ENCODE measurements at places on chromosomes 11 and 22.

- DNase-seq, result no peak
Measured at GRCh38 chr11:130544266-130544665, 95.8 kb downstream of the ADAMTS15 start.

DNA sequence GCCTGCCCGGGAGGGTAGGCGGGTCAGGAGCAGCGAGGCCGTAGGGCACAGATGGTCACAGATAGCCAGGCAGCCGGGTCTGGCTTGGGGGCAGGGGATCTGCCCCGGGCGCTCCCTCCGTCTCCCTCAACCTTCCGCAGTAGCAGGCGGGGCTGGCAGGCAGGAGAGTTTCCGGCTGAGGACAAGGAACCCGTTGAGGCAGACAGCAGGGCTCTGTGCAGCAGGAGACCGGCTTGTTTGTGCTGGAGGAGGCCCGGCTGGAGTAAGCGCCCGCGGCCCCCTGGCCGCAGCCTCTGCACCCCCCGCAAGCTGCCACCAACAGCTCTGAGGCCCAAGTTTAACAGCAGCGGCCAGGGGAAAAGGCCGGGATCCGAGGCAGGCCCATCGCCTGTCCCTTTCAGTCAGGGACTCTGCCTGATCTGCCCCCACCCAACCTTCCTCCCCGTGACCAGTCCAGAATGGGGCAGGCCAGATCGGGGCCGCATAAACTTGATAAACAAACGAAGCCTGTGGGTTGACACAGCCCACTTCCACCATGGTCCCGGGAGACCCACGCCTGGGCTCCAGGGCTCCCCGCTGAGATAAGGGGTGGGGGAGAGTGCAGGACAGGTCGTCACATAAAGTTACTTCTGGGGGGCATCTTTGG lies 13.6 kb downstream of the SCARF2 start:
- DNase-seq, result no peak

DNA sequence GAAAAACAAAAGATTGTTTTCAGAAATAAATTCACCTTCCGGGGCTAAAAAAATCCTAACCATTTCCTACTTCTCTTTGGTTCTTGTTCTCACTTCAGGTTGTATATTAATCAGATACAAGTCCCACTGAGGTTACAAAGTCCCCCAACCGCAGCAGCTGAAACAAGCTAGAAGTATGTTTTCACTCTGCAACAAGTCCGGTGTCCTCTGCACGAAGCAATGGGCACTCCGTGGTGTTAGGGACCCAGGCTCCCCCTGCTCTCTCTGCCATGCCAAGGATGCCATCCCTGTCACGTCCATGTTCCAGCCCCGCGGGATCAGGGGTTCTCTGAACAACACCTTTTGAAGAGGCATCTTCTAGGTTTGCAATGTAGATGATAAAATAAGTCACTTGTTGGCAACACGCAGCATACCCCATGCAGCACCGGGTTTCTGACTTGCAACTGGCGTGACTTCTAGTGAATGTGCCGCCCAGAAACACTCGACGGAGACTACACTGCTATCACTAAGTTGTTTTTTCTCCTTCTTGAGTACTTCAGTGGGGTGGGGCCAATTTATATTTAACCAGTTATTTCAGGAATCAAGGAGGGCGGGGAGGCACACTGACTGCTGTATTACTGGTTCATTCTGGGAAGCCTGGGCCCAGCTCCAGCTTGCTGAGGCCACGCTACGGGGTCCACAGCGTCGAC lies 25.4 kb upstream of the GSTP1 start:
- DNase-seq, result no peak

DNA sequence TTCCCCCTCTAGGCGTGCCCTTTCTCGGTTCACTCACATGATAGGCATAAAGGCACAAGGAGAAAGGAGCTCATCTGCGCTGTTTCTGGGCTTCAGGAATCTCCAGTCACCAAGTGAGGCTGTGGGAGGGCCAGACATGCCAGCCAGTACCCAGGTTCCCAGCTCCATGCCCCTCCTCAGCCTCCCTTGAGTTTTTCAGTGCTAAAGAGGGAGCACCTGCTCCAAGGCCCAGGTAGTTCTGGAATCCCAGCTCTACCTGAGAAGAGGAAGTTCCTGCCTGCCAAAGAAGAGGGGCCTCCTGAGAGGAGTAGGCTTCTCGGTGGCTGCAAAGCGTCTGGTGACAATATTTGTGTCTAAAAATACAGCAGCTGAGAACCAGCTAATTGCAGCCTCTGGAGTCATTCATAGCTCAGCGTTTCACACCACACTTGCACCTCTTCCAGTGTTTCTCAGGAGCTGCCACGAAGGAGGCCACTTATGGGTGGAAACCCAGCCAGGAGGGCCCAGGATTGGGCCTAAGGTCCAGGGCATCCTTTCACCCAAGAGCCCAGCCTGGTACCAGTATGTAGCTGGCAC lies 197.4 kb downstream of the TRIM29 start:
- no peak for DNase-seq

DNA sequence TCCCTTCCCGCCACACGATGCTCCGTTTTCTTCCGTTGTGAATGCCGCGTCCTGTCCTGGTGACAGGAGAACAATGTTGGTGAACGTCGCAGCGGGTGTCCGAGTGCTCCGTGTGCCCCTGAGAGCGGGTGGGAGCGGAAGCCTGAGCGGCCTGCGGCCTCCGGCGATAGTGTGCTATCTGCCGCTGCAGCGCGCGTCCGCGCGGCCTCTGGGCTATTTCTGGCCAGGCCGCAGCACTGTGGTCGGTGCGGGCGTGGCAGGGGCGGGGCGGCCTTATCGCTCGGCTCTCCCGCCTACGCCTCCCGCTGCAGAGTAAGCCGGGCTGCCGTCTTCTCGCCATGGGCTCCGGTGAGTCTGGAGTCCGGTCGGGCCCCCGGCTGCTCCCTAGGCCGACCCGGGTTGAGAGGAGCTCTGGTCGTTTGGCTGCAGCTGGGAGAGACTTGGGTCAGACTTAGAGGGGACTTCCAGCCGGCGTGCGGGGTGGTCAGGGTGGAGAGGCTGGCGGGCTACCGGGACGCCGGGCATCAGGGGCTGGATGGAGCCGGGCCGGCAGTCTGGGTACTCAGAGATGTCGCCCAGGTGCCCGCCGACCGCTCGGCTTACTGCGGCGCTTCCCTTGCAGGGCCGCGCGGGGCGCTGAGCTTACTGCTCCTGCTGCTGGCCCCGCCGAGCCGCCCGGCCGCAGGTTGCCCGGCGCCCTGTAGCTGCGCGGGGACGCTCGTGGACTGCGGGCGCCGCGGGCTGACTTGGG lies at the start of gene GP1BB:
GP1BB (plus strand) TSS at position 308 of the 751 bp plus-strand sequence; CDS start at position 339, 31 bp downstream.
- peak; percentile 20 for DNase-seq

GRCh38 chr22:40010746-40011145 lies 16.0 kb downstream of the FAM83F start:
- no peak for DNase-seq

DNA sequence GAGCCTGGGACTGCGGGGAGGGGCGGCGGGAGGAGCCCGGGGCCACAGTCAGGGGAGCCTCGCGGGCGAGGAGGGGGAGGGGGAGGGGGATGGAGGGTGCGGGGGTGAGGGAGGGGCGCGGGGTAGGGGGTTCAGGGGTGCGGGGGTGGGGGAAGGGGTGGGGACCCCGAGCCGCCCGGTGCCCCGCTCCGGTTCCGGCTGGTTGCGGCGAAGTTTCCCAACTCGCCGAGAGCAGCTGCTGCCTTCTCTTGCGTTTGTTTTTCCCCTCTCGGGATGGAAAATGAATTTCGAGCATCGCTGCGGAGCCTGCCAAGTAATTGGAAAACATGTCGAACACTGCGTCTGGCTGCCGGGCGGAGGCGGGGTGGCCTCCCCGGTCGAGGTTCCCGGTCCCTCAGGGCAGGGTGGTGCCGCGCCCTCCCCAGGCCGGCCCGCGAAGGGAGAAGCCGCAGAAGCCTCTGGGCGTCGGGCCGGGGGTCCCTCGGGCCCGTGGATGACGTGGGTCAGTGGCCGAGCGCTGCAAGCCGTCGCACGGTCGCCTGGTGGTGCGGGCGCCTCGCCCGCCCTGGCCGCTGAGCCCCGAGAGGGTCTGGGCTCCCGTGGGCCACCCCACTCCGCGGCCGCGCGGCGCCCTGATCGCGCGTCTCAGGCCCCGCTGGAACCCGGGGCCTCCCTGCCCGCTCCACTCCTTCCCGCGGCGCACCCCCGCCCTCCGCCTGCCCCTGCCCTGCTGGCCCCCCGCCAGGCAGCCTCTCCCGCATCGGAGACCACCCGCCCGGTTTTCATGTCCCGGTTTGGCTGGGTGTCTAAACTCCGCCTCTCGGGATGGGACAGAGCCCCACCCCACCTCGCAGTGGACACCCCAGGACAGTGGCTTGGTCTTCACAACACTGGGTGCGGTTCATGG lies 12.1 kb downstream of the SPATA19 start:
- no peak for DNase-seq

DNA sequence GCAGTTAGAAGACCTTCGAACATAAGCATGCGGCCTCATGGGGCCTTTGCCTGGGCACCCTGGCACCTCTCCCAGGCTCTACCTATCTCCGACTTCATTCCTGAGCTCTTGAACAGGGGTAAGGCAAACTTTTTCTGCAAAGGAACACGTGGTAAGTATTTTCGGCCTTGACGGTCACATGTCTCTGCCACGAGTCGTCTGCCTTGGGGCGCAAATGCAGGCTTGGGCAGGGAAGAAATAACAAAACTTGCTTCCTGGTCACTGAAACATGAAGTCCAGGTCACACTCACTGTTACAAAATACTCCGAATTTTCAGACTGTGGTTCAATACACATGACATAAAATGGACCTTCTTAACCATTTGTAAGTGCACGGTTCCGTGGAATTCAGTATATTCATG lies 3.4 kb upstream of the ASCL2 start:
- no peak for DNase-seq

GRCh38 chr11:44190883-44191230 lies 95.4 kb downstream of the EXT2 start:
- no peak for DNase-seq

- DNase-seq, result no peak
Measured at GRCh38 chr11:85665733-85666132, 804 bp upstream of the CREBZF start.

DNA sequence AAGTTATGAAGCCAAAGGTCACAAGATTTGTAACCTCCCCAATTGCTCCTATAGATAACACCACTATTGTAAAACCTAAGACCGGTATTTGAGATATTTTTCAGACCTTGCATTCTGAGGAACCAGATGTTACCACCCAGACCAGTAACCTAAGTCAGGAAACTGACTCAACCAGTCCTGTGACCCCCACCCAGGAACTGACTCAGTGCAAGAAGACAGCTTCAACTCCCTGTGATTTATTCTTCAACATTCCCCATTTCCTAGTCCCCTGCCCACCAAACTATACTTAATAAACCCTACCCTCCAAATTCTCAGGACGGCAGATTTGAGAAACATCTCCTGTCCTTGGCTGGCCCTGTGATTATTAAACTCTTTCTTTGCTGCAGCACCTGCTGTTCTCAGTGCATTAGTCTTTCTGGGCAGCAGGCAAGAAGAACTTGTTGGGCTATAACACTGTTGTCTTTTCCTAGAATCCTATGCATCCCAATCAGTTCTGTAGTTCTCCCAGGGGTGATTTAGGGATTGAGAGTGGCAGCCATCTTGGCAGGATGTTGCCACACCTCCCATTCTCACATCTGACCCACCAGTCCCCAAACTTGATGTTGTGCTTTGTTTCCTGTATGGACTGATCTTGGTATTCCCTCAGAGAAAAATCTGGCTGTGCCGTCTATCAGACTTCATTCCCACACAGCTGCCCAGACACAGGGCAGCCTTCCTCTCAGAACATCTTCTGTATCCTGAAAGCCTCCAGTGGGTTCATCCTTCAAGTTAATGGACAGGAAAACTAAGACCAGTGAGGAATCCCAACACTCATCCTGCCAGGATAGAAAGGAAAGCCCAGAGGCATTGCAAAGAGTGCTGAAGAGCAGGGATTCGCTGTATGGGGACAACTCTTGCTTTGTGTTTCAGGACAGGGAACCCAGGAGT lies 104.0 kb downstream of the PDE2A start:
- DNase-seq, result no peak

DNA sequence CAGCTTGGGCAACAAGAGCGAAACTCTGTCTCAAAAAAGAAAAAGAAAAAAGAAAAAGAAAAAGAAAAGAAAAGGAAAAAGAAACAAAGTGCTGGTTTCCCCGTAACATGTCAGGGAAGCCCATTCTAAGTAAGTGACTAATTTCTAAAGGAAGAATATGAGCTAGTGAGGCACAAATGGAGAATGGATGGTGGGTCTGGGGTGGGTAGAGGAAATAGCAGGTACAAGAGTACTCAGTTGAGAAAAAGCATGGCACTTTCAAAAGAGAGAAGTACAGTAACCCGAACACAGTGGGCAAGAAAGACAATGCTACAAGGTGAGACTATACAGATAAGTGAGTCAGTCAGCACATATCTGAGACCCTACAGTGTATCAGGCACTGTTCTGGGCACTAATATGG lies 4.5 kb downstream of the MAJIN start:
- DNase-seq, result no peak

DNA sequence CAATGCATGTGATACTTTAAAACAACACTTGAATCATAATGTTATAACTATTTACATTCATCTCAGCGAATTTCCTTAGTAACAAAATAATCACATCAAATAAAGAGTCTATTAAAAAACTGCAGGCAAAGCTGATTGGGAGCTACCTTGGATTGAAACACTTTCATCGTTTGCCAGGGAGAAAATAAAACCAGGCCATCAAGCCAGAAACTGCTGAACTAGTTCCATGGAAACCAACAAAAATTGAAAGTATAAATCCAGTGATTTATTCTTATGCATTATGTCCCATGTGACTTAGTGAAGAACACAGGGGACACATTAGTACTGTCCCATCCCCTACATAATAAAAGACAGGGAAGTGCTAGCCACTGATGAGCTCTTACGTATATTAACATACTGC lies 21.7 kb downstream of the SLC35F2 start:
- DNase-seq, result no peak

GRCh38 chr22:38043151-38044039 lies 13.8 kb upstream of the PICK1 start:
- DNase-seq, result no peak

- no peak for DNase-seq
Measured at GRCh38 chr22:17120711-17121232, 388 bp downstream of the TMEM121B start.

GRCh38 chr11:1258401-1259075 lies 35.7 kb downstream of the MUC5B start:
- no peak for DNase-seq

GRCh38 chr11:112983887-112984286 lies 22.7 kb downstream of the NCAM1 start:
- no peak for DNase-seq

DNA sequence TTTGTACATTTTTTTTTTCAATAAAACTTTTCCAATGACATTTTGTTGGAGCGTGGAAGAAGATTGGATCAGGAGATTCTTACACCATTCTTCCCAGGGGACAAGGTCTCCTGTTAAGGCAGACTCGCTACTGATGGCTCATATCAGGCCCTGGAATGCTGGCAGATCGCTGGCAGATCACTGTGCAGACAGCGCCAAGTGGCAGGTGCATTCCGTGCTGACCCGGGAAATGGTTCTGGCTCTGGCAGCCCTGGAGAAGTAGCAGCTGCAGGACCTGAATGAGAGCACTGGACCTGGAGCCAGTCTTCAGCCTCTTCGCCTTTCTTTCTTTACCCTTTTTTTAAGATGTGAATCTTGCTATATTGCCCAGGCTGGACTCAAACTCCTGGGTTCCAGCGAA lies 10.7 kb downstream of the SERPINH1 start:
- no peak for DNase-seq

GRCh38 chr11:115500547-115501501 lies 3.4 kb downstream of the CADM1 start:
- DNase-seq, result no peak
